CD4-positive, alpha-beta memory T cell (primary cell): ENCODE measurements at places on chromosomes 11 and 22. TPM values are rescaled to one million over a fixed set of nuclear protein-coding genes. Genes with fewer than 3 reads are reported as not detected.
A peak's percentile ranks its signal among the peaks of the same experiment; 100 is the strongest.

Gene PHF5A
- 37.7 TPM for total RNA-seq

DNA sequence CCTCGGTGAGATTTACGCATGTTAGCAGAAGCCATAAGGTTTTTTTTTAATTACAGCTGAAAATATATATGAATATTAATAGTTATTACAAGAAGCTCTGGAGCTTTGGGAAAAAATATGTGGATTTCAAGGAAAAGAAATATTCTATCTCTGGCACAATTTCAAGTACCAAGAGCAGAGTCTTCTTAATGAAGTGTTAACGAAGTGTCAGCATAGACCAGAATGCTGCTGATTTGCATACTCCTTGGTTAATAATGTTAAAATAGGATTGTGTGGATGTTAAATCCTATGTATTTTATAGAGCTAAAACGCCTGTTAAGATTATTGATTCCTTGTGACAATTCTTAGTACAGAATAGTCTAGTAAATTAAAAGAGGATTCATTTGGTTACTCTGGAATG is 57.0 kb upstream of the FAT3 start:
- no peak for DNase-seq

- no peak for DNase-seq
Observed at GRCh38 chr11:74450318-74450717, 17.0 kb downstream of the KCNE3 start.

GRCh38 chr11:74142624-74143023 is 28.2 kb downstream of the C2CD3 start:
- DNase-seq = no peak

DNA sequence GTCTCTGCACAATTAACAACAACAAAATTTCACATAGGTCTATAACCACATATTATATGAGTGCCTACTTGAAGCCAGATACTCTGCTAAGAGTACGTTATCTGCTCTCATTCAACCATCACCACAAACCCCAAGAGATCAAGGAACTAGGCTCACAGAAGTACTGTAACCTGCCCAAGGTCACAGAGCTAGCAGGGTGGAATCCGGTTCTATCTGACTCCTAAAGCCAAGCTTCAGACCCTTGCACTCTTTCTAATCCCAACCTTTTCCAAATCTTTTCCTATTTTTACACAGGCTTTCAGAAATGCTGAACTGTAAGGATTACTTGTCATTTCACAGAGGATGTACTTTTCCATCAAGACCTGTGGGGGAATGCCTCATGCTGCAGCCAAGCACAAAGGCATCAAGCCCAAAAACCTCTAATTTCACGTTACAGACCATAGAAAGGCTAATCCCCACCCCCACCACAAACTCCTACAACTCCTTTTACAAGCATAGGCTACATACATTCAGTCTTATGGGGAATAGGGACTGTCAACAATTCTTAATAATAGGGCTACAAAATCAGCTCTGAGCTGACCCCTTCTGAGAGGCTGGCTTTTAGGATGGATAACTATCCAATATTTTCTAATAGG is 927 bp downstream of the PRCP start:
- peak; percentile 46 for DNase-seq

GRCh38 chr11:66312549-66313320 is 4.1 kb downstream of the CD248 start:
- peak; percentile 97 for DNase-seq

- DNase-seq = peak; percentile 63
Observed at GRCh38 chr11:126480410-126481302, 125.2 kb downstream of the ST3GAL4 start.
